Glomerular endothelial cell (primary cell): ENCODE measurements at places on chromosomes 2 and 18. TPM values are rescaled to one million over a fixed set of nuclear protein-coding genes. Genes with fewer than 3 reads are reported as not detected.

Gene AQP12A
- total RNA-seq, result not detected in 2 replicates

Gene NETO1
- 1.3 and 2.0 TPM in 2 replicates for total RNA-seq

Gene PLB1
- total RNA-seq, result 0.53 and 1.6 TPM in 2 replicates

Gene CAPN13
- not detected in 2 replicates for total RNA-seq

Gene RIT2
- total RNA-seq, result not detected in 2 replicates

Gene LAMA1
- 2.5 and 3.1 TPM in 2 replicates for total RNA-seq

Gene INHA
- total RNA-seq, result not detected in 2 replicates
